ENCODE measurements at places on chromosomes 7 and 10. TPM values are rescaled to one million over a fixed set of nuclear protein-coding genes. Genes with fewer than 3 reads are reported as not detected.

The NRAP gene
- 0.12 TPM for polyA plus RNA-seq

The CPVL gene
- polyA plus RNA-seq, result 9.4 TPM

The LIPK gene
- polyA plus RNA-seq, result not detected

The ARHGEF35 gene
- polyA plus RNA-seq, result 0.22 TPM

The CAMK1D gene
- polyA plus RNA-seq, result 169 TPM

The FBXL13 gene
- polyA plus RNA-seq, result 0.24 TPM

The CREB5 gene
- polyA plus RNA-seq, result 11.6 TPM

The TMEM178B gene
- polyA plus RNA-seq, result 24.3 TPM

The PTF1A gene
- not detected for polyA plus RNA-seq

The ATP6V0A4 gene
- polyA plus RNA-seq, result 0.27 TPM

The LRRD1 gene
- polyA plus RNA-seq, result not detected

The FAM221A gene
- 21.0 TPM for polyA plus RNA-seq

The PIK3AP1 gene
- 3.4 TPM for polyA plus RNA-seq

The LBX1 gene
- not detected for polyA plus RNA-seq

The PHYHIPL gene
- 67.6 TPM for polyA plus RNA-seq

The KIFBP gene
- polyA plus RNA-seq, result 42.3 TPM

The C10orf62 gene
- polyA plus RNA-seq, result not detected

The LHPP gene
- 239 TPM for polyA plus RNA-seq

The HMX2 gene
- polyA plus RNA-seq, result 18.3 TPM

The ST8SIA6 gene
- 0.46 TPM for polyA plus RNA-seq

The FXYD4 gene
- polyA plus RNA-seq, result 3.4 TPM

The ATG9B gene
- 0.24 TPM for polyA plus RNA-seq

The ZSCAN25 gene
- 5.1 TPM for polyA plus RNA-seq

The NEUROG3 gene
- not detected for polyA plus RNA-seq

The CYP2C19 gene
- polyA plus RNA-seq, result not detected

The CYP3A4 gene
- not detected for polyA plus RNA-seq

The TEX47 gene
- not detected for polyA plus RNA-seq

The NUTM2E gene
- polyA plus RNA-seq, result not detected

The FAM25A gene
- not detected for polyA plus RNA-seq

The TYW1B gene
- 1.1 TPM for polyA plus RNA-seq

The OR2A12 gene
- polyA plus RNA-seq, result not detected

The VSTM4 gene
- polyA plus RNA-seq, result 15.5 TPM

The KCP gene
- 0.29 TPM for polyA plus RNA-seq

The ICA1 gene
- 70.3 TPM for polyA plus RNA-seq

The CLCN1 gene
- not detected for polyA plus RNA-seq

The HOXA5 gene
- polyA plus RNA-seq, result 25.3 TPM

The APBB1IP gene
- polyA plus RNA-seq, result 1.9 TPM

The ELFN1 gene
- 1.2 TPM for polyA plus RNA-seq

The TMEM130 gene
- polyA plus RNA-seq, result 62.5 TPM

The ANKRD26 gene
- polyA plus RNA-seq, result 0.56 TPM

The STEAP1B gene
- 2.9 TPM for polyA plus RNA-seq

The SCD gene
- polyA plus RNA-seq, result 423 TPM

The RABGEF1 gene
- polyA plus RNA-seq, result 16.6 TPM

The VWDE gene
- polyA plus RNA-seq, result 0.93 TPM

The FAM131B gene
- polyA plus RNA-seq, result 69.6 TPM

The SAP25 gene
- 0.81 TPM for polyA plus RNA-seq

The CLDN4 gene
- 132 TPM for polyA plus RNA-seq

The DLG5 gene
- polyA plus RNA-seq, result 20.7 TPM

The NODAL gene
- 1.3 TPM for polyA plus RNA-seq

The PNLIPRP1 gene
- not detected for polyA plus RNA-seq

The IL6 gene
- polyA plus RNA-seq, result 1.6 TPM

The LYZL2 gene
- not detected for polyA plus RNA-seq

The EEF1AKMT2 gene
- polyA plus RNA-seq, result 9.8 TPM

The TEX36 gene
- polyA plus RNA-seq, result not detected

The MYPN gene
- polyA plus RNA-seq, result not detected

The CDNF gene
- polyA plus RNA-seq, result 2.4 TPM

The GHRHR gene
- polyA plus RNA-seq, result 1.6 TPM

Measured in brain (organoid and tissue), 16 donors.